ENCODE measurements at places on chromosomes 11 and 22. TPM values are rescaled to one million over a fixed set of nuclear protein-coding genes. Genes with fewer than 3 reads are reported as not detected.

- DNase-seq: no peak
These were observed 6.9 kb upstream of the CCND1 start for GRCh38 chr11:69634069-69634468.

UBQLN3 gene
- 0.13 TPM for total RNA-seq

SEC14L6 gene
- not detected for total RNA-seq

DNA sequence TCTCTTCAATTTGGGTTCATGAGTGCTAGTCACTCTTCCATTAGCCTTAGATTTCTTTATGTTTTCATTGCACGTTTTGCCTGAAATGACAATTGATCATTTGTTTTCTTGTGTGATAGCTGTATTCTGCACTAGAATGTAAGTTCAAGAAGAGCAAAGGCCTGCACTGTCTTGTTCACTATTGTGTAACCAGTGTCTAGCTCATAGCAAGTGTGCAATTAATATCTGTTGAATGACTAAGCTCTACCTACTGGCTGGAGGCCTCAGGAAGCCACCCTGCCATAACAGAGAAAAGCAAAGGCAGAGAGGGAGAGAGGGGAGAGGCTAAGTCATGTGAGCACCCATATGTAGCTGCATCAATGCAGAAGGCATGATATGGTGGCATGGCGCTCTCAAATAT lies 292.8 kb upstream of the SYN3 start:
- DNase-seq: peak; percentile 87

DNA sequence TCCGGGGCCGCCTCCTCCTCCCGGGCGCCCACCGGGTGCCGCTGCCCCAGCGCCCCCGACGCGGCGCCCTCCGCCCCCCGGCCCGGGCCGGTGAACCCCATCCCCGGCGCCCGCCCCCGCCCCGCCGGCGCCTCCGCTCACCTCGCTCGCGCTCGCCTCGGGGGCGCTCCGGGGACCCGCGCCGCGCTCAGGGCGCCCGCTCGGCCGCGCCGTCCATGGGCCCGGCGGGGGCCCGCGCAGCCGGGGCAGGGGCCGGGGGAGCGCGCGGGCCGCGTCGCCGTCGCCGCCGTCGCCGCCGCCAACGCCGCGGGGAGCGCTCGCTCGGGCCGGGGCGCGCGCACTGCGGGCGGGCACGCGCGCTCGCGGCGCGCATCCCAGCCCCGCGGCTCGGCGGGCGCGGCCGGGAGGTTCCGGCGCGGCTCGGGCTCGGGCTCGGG lies 293 bp downstream of the DUSP8 start:
- no peak for DNase-seq

DNA sequence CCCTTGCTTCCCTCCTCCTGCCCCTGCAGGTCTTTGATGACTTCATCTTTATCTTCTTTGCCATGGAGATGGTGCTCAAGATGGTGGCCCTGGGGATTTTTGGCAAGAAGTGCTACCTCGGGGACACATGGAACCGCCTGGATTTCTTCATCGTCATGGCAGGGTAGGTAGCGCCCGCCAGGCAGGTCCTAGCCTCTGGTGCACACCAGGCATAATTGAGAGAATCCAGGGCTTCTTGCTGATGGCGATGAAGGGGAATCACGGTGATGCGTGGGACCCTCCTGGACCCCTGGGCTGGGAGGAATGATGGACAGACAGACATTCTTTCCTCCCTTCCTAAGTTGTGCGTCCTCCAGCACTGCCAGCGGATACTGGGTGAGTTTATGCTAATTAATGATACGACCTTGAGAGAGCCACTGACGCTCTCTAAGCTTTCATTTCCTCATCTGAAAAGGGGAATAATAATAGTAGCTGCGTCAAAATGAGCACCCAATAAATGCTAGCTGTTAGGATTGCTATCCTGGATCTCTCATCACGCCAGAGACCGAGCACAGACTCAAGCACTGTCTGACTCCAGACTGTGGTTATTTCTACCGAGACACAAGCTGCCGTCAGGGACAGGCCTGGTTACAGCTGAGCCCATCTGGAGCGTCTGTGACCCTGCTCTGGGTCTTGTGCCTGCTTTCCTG lies 30.1 kb downstream of the CACNA1I start:
- DNase-seq: no peak

DNA sequence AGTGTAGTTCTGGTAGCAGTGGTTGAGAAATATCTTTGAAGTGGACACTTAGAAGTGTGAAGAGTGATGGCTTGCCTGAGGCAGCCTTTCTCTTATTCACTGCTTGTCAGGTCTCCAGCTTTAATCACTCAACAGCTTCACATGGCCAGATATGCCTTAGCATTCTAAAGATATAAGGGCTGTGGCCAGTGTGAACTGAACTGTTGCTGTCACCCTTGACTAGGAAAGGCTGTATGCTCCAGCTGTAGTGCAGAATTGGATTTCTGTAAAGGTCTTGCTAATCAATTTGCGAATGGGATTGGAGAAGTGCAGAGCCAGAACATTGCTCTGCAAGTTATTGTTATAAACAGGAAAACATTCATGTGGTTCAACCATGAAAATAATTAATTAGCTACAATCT lies 266.7 kb downstream of the TMEM135 start:
- no peak for DNase-seq

- no peak for DNase-seq
These were observed 57.9 kb downstream of the GRAMD4 start for GRCh38 chr22:46678003-46678657.

GRCh38 chr11:7688238-7688826 lies 15.0 kb upstream of the CYB5R2 start:
- peak; percentile 27 for DNase-seq

- no peak for DNase-seq
These were observed 25.8 kb upstream of the P2RY6 start for GRCh38 chr11:73246303-73246702.

- DNase-seq: peak; percentile 17
These were observed 6.9 kb downstream of the OR8B12 start for GRCh38 chr11:124536520-124536919.

RASL10A gene
- total RNA-seq: not detected

GRCh38 chr11:45676522-45677095 lies 11.2 kb upstream of the CHST1 start:
- DNase-seq: no peak

MMP27 gene
- not detected for total RNA-seq

DNA sequence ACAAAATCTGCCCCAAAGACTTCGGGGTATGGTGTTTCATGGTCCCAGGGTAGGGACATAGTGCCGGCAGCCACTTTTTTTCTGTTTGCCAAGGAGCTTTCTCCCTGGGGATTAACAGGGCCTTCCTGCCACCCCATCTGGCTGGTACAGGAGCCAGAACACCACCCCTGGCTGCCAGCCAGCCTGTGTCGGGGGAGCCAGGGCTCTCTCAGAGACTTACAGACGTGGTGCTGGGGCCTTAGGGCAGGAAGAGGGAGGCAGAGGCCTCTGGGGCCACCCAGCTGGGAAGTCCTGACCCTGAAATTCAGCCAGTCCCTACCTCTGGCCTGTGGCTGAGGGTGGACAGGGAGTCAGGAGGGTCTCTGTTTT lies 52.4 kb upstream of the CDON start:
- DNase-seq: no peak

IGLL5 gene
- total RNA-seq: not detected

- DNase-seq: peak; percentile 65
These were observed 7.3 kb downstream of the NEAT1 start for GRCh38 chr11:65429724-65430405.

GDPD4 gene
- not detected for total RNA-seq

Data from bronchial epithelial cell (primary cell).